Epithelial cell of prostate (primary cell): ENCODE measurements at places on chromosomes 3 and 15.

DNA sequence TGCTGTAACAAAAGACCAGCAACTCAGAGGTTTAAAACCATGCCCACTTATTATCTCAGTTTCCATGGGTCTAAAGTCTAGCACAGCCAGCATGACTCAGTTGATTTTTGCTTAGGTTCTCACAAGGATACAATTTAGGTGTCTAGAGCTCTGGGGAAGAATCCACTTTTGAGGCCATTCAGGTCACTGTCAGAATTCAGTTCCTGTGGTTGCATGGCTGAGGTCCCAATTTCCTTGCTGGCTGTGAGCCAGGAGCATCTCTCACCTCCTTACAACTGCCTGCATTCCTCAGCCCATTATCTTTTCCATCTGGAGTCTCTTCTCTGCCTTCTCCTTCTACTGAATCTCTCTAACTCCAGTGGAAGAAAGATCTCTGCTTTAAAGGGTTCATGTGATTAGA, 240.5 kb upstream of the CFAP20DC start:
- no peak for DNase-seq

GRCh38 chr3:99505200-99505599, 133.2 kb upstream of the COL8A1 start:
- DNase-seq, result no peak

GRCh38 chr3:133673746-133674145, 12.0 kb upstream of the TOPBP1 start:
- DNase-seq, result no peak

GRCh38 chr3:64431526-64432091, 206.3 kb upstream of the PRICKLE2 start:
- no peak for DNase-seq

- DNase-seq, result no peak
These were observed 183.2 kb downstream of the MEGF11 start for GRCh38 chr15:66070220-66070934.

- no peak for DNase-seq
These were observed 26.3 kb upstream of the TIPARP start for GRCh38 chr3:156648086-156648485.

DNA sequence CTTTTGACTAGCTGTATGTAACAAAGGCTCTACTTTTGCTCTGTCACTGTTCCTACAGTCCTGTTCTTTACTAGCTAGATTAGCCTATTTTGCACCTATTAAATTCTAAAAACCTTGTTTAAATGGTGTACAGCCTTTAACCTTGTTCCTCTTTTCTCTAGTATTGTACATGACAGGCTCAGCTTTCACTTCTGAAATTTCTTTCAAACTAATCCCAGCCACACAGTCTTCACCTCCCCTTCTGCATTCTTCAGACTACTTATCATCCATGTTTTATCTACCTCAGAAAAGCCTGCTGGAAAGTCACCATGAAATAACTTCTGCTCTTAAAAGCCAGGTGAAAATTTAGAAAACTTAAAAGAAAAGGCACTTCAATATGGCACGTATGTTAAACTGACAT, 122.4 kb downstream of the NECTIN3 start:
- DNase-seq, result no peak

DNA sequence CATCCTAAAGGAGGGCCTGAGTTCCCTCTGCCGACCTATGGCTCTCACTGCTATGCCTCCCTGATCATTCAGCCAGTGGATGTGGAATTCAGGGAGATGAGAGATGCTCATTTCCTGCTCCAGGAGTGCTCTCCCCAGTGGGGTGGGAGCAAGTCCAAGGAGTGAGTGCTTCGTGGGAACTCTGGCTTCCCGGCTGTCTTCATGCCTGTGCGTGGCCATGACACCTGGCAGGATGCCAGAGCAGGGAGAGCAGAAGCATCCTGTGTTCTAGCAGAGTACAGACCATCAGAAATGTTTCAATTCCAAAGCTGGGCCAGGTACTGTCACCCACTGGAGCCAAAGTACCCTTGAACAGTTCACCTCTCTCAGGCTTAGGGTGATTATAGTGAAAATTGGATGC, 45.1 kb downstream of the APH1B start:
- DNase-seq, result no peak

- no peak for DNase-seq
These were observed 24.5 kb downstream of the ABHD6 start for GRCh38 chr3:58261954-58262666.

GRCh38 chr3:15272426-15273196, 59.8 kb downstream of the SH3BP5 start:
- no peak for DNase-seq

DNA sequence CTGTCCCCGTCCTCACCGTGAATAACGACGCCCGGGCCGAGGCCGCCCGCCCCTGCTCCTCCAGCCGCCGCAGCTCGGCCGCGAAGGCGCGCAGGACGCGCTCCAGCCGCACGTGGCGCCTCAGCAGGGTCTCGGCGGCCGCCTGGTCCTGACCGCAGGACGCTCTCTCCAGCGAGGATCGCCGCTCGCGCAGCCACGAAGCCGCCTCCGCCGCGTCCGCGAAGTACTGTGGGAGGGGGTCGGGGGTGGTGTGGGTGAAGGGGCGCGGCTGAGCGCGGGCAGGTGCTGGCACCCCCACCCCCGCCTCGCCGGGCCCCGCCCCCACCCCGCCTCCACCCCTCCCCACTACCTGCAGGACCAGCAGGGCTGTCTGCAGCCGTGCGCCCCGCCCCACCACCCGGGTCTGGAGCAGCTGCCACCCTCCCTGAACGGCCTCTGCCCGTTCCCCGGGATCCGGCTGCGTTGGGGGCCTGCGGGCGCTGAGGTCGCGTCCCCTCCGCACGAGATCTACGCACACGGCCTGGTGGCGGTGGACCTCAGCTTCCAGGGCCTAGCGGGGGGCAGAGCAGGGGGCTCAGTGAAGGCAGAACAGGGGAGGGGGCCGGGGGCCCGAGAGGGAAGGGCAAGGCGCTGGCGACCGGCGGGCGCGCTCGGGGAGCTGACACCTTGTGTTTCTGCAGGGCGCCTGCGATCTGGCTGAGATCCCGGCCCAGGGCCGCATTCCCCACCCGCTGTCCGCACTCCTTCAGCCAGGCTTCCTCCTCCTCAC, 11.7 kb downstream of the SPTBN5 start:
- DNase-seq, result no peak

- DNase-seq, result no peak
These were observed 8.8 kb downstream of the STOML1 start for GRCh38 chr15:73983211-73983727.

DNA sequence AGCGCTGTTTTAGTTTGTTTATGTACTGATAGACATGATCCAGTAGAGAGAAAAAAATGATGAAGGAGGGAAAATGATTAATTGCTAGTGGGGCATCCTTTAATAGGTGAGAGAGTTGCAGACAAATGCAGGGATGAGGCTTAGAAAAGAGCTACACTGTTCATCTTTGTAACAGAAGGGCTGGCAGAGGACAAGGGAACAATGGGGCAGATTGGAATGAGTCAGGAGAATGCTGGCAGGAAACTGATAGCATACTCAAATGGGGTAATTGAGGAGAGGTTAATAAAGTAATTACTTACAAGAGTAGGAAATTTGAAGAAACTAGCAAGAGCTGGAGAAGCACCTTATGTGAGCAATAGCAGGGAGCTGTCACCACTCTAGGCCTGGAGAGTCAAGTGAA, 170.9 kb downstream of the OXSM start:
- DNase-seq, result no peak

GRCh38 chr3:65381496-65382010, 657.2 kb downstream of the MAGI1 start:
- no peak for DNase-seq

DNA sequence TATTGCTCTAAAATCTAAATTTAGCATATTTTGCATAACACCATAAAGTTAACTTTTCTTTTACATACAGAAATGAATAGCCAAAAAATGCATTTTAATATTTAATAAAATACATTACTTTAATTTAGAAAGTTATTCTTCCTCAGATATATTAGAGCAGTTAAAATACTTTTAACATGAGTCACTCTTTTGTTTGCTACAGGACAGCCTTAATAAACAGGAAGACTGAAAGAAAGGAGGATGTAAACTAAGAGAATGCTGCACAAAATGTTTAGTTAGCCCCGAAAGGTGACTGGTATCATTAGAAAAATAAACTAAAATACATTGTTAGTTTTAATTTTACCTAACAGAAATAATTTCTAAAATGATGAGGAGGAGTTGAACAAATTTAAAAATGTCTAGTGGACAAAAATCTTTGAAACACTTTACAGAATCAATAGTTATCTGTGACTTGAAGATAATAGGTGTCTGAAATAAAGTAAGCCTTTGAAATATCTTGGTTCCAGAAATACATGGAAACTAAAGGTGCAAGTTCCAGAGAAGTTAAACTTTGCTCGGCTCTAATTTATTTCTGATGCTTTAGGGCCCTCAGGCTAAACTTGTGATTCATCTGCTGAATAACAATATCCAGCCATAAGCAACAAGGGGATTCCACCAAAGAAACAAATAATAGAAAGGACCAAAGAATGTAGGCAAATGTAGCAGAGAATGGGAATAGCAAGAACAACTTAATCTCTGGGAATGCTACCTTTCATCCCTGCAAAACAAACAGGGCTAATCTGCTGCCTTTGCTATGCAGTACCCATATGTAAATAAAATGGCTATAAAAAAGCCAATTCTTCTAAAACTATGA, 138.3 kb upstream of the UBP1 start:
- no peak for DNase-seq

DNA sequence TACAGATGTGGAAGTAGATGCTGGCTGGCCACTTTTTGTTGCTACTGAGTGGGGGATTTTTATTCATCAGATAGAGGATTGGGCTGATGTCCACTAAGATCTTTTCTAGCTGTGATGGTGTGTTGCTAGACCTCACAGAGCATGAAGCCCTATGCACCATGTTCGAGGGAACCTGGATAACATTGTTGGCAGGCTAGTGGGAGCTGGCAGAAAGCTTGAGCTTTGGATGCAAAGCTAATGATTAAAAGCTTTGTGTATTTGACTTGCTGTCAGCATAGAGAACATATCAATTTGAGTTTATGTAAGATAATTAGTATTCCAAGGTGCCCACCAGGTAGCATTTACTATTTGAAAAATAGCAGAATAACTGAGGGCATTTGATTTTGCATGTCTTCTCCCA, 59.1 kb downstream of the ST6GAL1 start:
- no peak for DNase-seq

DNA sequence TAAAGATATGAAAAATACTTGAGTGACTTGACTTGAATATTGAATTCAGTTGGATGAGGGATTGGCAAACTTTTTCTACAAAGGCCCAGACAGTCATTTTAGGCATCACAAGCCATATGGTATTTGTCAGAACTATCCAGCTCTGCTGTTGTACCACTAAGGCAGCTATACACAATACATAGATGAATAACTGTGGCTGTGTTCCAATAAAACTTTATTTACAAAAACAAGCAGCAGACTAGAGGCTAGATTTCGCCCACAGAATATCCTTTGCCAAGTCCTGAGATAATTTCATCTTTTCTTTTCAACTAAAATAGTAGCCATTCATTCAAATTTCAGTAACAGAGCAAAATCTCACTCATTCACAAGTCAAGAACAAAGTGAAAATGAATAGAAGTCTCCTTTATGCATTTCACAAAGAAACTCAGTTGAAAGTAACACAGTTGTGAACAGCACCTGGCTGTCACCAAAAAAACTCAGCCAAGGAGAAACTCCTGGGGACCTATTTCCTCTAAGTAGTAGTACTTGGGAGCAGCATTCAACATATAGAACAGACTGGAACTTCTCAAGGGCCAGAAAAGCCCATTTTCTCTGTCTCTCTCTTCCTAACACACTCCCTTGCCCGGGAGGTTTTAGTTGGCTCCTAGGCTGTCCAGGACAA, 56.3 kb downstream of the OSBPL10 start:
- no peak for DNase-seq

DNA sequence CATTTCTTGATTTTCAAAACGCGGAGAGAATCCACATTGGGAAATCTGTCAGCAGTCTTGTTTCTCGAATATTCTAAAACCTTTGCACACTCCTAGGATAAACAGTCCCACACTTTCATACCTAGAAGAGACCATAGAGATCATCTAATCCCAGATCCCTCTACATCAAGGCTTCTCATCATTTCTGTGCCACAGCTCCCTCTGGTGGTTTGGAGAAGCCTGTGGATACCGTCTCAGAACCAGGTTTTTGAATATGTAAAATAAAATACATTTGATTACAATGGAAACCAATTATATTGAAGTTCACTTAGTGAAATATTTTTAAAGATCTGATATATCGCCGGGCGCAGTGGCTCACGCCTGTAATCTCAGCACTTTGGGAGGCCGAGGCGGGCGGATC, 211.9 kb upstream of the GOLGA6L4 start:
- DNase-seq, result no peak

DNA sequence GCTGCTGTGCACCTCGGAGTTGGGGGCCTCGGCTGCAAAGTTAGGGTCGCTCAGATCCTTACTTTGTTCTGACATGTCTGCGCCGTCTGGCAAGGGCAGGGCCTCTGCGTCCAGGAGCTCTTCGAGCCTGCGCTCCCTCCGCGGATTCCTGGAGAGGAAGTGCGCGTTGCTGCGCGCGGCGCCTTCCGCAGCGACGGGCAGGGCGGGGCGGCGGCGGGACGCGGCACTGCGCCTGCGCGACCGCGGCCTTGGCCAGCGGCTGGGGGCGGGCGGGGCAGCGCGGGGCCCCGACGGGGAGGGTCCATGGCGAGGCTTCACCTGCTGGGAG, at the start of gene NDN:
Gene NDN (minus strand): TSS at position 163 of the 328 bp plus-strand sequence. CDS start 88 bp downstream, at position 75.
- DNase-seq, result no peak

- DNase-seq, result no peak
These were observed 141.8 kb upstream of the ICE2 start for GRCh38 chr15:60620708-60621107.

DNA sequence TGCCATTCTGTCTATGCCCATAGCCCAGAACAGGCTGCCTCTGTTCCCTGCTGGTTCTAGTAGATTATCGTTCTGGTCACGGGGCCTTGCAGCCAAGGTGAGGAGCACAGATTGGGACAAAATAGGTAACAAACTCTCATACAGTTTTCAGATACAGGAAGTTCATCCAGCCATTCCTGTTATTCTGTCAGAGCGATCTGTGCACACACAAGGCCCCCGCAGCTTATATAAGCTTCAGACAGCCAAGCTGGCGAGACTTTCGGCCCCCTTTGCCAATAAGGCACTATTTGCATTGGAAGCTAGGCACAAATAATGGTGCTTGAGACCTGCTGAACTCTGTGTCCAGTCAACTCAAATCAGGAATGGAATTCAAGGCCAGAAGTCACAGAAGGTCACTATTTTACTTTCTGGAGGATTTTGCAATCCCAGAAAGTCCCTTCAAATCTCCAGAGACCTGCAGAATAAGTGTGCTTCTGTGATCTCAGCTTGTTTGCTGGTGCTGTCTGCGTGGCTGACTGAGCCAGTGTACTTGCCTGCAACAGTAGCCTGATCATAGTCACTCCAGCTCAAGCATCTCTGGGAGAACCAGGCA, 69.4 kb downstream of the BFSP2 start:
- DNase-seq, result no peak

- no peak for DNase-seq
These were observed 34.6 kb downstream of the GNB4 start for GRCh38 chr3:179416681-179417080.
